ENCODE measurements at places on chromosomes 1 and 21. TPM values are rescaled to one million over a fixed set of nuclear protein-coding genes. Genes with fewer than 3 reads are reported as not detected.

Gene GABPB2
- total RNA-seq, result 6.6 TPM

Gene COL16A1
- total RNA-seq, result 3.6 TPM

Gene TRIM67
- not detected for total RNA-seq

Gene GCSAML
- total RNA-seq, result not detected

Gene LCE3A
- not detected for total RNA-seq

Data from PC-9 (cell line).